ENCODE measurements at places on chromosomes 16 and 17.
A peak's percentile ranks its signal among the peaks of the same experiment; 100 is the strongest.

GRCh38 chr17:50048146-50048720 lies 7.7 kb upstream of the ITGA3 start:
- no peak for DNase-seq

DNA sequence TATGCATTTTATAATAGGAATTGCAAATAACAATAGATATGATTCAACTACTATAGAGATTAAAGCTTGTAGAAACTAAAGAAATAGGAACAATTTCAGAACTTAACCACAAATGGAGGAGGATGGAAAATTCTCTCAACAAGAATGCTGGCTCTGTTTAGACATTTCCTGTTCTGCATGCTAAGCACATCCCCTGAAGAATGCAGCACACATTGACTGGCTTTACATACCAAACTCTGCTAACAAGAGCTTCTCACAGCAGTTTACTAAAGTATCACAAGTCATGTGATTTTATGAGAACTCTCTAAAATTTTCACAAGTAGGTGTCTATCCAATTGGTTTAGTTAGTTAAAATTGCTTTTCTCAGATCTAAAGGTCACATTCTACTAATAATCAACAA lies 85.2 kb downstream of the SPAG9 start:
- peak; percentile 35 for DNase-seq

- DNase-seq = no peak
Observed at GRCh38 chr17:13671771-13672170, 70.0 kb upstream of the HS3ST3A1 start.

DNA sequence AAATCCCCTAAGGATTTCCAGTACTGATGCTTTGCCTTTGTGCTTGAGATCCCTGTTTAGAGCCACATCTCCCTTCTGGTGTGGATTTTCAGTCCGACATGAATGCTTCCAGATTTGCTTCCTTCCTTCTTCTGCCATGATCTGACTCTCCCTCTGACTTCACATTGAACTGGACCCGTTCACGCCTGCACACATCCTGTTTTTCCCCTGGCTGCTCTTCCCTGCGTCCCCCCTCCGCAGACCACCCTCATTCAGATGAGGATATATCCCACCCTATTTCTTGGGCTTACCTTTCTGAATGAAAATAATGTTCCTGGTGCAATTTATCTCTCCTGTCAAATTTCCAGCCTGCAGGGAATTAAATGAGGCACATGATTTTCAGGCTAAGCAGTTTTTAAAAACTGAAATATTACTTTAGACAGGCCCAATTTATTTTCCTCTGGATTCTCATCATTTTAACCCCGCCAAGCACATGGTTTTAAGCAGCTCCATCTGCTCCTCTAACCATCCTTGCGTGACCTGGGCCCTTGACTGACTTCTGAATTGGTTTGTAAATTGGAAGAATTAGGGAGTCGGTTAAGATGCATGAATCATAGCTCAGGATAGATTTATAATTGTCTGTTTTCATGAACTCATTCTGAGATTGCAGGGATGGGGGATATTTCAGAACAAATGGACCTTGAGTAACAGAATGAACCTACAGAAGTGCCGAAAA lies 59.2 kb downstream of the BMERB1 start:
- peak; percentile 51 for DNase-seq

DNA sequence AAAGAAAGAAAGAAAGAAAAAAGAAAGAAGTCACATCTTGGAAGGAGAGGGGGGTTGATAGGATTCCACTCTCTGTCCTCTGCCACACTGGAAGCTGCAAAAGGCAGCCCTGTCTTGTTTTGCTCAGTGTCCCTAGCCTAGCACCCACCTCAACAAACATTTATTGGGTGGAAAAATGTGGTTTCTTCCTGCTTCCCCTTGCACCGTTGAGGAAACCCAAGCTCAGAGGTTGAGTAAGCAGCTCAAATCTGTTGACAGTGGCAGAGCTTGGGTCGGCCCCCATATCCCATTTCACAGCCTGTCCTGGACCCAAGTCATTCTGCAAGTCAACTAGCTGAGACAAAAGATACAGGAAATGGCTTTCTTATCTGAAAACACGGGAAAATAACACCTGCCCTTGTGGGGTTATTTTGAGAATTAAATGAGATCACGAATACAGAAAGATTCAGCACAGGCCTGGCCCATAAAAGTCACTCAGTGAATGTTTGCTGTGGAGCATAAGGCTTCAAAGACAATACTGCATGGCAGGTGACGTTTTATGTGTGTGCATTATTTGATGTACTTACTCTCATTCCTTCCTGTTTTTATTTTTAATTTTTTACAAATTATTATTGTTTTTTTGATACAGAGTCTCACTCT lies 63.6 kb downstream of the SCNN1B start:
- DNase-seq = no peak

DNA sequence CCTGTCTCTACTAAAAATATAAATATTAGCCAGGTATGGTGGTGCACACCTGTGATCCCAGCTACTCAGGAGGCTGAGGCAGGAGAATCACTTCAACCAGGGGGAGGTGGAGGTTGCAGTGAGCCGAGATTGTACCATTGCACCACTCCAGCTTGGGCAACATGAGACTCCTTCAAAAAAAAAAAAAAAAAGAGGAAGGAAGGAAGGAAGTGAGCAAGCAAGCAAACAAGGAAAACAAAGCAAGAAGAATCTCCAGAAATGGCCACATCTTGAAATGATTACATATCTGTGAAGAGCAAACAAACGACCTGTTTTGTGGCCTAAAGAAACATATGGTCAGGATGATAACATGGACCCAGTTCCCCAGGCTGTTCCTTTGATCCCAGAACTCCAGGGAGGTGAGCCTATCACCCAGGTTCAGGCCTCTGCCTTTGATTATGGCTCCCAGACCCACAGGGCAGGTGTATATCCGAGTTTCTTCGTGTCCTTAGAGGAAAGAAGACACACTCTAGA lies 8.9 kb downstream of the ACOX1 start:
- DNase-seq = no peak

GRCh38 chr16:11994143-11995119 lies 17.9 kb downstream of the SNX29 start:
- DNase-seq = peak; percentile 41

DNA sequence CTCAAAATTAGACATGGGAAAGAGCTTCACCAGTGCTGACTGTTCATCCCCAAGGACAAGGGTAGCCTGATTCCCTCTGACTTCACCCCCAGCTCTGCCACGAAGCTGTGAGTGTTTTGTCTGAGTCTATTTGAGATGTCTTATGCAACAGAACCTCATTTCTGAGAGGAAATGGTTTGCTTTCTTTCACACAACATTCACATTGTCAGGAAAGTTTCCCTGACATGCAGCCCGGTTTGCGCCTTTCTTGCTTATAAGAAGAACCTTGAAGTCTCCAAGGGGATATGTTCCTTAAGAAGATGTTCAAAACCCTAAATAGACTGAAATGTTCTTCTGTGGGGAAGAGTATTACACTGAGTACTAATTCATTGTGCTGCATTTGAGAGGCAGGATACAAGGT lies 300.5 kb upstream of the CCL2 start:
- DNase-seq = no peak

DNA sequence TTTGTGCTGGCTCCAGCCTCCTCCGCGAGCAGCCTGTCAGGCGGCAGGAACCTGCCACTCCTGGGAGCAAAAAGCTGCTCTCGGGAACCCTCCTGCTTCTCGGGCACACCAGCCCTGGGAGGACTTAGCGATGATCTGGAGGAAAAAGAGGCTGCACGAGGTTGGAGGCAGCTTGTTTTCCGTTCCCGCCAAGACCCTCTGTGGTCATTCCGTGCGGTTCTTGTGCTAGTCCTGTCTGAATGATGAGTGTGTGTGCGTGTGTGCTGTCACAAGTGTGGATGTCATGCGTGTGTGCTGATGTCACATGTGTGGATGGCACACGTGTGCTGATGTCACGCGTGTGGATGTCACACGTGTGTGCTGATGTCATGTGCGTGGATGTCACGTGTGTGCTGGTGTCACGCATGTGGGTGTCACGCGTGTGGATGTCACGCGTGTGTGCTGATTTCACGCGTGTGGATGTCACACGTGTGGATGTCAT lies 150.0 kb downstream of the NPIPB11 start:
- peak; percentile 17 for DNase-seq

- no peak for DNase-seq
Observed at GRCh38 chr17:60887614-60888028, 210.0 kb downstream of the BCAS3 start.

DNA sequence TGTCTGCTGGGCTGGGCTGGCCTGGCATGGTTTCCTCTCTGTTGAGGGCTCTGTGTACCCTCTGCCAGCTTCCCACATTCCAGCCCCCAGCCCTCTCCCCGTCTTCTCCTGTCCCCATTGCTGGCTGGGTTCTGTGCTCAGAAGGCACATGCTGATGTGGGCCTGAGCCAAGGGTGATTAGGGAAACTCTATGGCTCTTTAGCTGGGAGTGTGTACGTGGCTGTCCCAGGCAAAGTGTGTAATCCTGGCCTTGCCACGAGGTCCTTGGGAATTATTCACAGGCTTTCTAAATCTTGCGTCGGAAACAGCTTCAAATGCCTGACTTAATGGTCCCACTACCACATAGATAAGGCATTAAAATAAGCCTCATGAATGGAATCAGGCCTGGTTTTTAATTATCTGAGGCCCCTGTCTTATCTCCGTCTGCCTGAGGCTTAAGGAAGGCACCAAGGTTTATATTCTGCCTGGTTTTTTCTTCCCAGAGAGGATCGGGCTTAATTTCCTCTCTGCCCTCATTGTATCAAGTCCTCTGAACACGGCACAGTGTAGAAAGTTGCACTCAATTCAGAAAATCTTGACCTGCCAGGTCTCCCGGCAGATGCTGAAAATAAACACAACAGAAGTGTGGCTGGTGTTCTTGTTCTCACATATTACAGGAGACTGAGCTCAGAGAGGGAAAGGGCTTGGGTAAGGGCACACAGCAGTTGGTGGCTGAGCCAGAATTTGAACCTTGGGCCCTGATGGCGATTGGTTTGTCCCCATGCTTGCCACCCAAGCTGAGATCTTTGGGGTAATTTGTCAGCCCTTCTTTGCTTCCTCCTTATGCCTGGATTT lies 52.9 kb upstream of the LGALS9 start:
- DNase-seq = peak; percentile 65

- DNase-seq = no peak
Observed at GRCh38 chr16:57538235-57538721, 1.9 kb upstream of the CCDC102A start.

DNA sequence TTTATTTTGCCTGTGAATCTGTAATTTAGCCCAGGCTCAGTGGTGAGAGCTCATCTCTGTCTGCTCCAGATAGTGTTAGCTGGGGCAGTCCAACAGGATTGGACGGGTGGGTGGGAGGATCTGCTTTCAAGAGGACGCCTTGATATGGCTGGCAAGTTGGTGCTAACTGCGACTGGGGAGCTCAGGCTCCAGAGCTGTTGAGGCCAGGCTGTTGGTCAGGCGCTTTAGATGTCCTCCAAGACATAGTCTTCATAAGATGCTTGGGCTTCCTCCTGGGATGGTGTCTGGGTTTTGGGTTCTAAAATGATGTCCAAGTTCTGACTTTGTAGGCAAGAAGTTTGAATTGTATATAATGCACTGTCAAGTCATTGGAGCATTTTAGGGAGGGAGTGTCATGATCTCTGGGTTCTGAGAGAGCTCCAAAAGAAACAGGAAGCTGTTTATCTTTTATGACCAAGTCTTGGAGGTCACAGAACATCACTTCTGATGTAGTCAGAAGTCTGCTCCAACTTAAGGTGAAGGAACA lies 12.8 kb upstream of the PCTP start:
- DNase-seq = no peak

GRCh38 chr17:42798383-42799380 lies at the start of the genes CNTD1 and COA3:
CNTD1 (plus strand) TSS chr17:42798861; CDS start chr17:42799068, 207 bp downstream.
COA3 (minus strand) TSS chr17:42798704; CDS start chr17:42798681, 23 bp downstream.
- peak; percentile 92 for DNase-seq

GRCh38 chr17:37079735-37080134 lies 131.0 kb downstream of the AATF start:
- no peak for DNase-seq

DNA sequence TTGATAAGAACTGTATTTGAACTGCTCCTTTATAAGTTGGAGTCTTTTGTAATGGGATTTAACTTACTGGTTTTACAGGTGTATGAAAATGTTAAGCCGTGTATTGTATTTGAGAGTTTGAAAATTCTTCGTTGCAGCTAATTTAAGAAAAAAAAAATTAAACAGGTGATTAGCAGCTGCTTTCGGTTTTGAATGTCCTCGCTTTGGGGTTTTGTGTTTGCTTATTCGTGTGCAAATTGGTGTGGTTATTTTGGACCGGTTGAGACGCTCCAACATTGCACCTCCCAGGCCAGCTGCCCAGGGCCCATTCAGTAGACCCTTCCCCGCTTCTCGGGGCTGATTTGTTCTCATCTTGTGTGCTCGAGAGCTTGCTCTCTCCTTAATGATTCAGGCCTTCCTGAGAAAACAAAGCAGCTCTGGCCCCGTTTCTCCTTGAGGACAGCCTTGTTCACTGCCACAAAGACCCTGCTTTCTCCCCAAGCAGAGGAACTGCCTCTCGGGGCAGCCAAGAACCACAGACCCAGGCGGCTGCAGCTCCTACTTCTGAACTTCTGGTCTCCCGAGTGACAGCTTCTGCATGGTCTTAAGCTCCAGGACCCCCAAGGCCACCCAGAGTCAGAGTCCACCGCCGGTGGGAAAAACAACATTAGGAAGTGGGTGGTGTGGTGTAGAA lies 100.5 kb downstream of the MSI2 start:
- no peak for DNase-seq

- DNase-seq = no peak
Observed at GRCh38 chr17:45129426-45129939, 2.8 kb downstream of the PLCD3 start.

DNA sequence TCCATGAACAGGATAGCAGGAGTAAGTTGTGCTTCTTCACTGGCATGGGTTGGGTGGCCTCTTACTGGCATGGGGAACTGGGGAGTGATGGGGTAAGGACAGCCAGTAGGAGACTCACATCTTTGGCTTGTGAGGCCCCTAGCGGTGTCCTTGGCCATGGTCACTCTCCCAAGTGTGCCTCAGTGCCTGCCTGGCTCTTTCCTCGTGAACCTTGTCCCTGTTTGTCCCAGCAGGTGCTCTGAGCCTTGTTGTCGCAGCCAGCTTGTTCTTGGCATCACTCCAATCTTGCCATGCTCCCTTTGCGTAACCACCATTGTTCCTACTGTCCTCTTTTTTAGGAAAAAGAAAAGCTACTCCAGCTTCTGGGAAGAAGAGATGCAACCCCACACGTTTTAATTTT lies 53.6 kb upstream of the SDK2 start:
- no peak for DNase-seq

DNA sequence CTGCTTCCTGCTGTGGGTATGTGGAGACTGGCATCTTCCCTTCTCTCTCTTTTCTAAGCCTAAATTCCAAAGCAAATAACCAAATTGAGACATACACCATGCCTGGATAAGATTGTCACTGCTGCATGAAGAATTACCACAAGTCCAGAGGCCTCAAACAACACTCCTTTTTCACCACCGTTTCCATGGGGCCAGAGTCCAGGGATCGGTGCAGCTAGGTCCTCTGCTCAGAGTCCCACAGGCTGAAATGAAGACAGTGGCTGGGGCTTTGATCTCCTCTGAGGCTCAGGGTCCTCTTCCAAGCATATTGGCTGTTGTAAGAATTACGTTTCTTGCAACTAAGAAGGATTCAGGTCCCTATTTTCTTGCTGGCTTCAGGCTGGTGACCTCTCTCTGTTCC lies 130.4 kb downstream of the SLC39A11 start:
- no peak for DNase-seq

DNA sequence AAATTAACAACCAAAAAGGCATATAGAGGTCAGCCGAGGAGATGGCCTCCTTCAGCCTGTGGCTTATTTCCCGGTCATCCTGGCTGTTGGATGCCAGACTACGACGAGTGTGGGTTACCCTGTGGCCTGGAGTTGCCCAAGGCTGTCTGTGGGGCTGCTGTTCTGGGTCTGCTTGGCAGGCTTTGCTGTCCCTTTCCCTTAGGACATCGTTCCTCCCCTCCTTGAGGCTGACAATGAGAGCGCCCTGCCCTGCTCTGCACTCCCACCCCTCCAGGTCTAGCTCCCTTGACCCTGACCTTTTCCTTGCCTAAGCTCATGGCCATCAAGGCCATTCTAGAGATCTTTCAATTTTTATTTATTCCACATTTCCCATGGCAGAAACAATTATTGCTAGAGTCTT lies 1.9 kb upstream of the CBFB start:
- DNase-seq = no peak
